ENCODE measurements at places on chromosomes 12 and 14.

GRCh38 chr14:22939684-22940083 lies 10.5 kb upstream of the PRMT5 start:
- DNase-seq, result no peak

DNA sequence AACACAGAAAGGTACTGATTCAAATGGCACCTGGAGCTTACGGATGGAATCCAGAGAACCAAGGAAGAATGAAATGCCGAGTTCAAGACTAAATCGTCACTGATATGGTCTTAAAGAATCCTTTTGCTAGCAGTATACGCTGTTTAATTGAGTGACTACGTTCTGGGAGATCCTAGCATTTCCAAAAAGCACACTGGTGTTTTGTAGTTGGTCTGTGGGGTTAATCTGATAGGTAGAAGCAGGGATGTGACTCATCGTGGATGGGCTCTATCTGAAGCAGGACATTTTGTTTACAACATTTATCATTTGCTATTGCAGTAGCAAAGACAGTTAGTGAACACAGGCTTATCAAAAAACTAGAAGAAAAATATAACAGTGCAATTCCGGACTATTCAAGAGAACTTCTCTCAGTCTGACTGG lies 169.2 kb upstream of the HMGA2 start:
- no peak for DNase-seq

GRCh38 chr14:68471029-68471963 lies 321.6 kb downstream of the ZFP36L1 start:
- no peak for DNase-seq

- no peak for DNase-seq
Measured at GRCh38 chr14:72075649-72076334, 143.6 kb downstream of the RGS6 start.

- no peak for DNase-seq
Measured at GRCh38 chr14:82060219-82060618, 526.6 kb upstream of the SEL1L start.

DNA sequence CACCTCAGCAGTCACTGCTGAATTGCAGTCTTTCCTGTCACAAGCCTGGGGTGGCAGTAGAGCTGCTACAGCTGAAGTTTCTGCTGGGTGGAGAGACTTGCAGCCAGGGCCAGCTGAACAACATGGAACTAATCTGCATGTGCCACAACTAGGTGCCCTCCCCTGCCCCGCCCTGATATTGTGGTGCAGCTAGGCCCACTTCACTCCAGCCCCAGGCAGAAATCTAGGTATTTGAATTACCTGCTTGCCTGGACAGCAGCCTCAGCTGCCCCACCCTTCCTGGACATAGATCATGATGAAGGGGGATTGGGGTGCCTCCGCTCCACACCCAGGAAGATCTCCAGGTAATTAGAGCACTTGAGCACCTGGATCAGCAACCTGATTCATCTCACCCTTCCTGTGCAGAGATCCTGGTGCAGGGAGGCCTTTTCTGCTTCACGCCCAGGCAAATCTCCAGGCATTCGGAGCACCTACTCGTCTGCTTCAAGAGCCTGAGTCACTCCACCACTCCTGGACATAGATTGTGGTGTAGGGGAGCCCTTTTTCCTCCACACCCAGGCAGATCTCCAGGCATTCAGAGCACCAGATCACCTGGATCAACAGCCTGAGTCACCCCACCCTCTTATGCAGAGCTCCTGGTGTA lies 477.0 kb downstream of the SOX5 start:
- no peak for DNase-seq

DNA sequence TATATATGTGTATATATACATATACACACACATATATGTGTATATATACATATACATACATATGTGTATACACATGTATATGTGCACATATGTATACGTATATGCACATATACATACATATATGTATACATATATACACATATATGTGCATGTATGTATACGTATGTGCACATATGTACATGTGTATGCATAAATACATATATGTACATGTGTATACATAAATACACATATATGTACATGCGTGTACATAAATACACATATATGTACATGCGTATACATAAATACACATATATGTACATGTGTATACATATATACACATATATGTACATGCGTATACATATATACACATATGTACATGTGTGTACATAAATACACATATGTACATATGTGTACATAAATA lies 33.3 kb upstream of the ZNF740 start:
- DNase-seq, result no peak

GRCh38 chr12:120194226-120194533 lies 335 bp downstream of the GCN1 start:
- no peak for DNase-seq

- DNase-seq, result no peak
Measured at GRCh38 chr12:96988919-96989318, 81.9 kb downstream of the NEDD1 start.

GRCh38 chr12:91109148-91109564 lies 2.1 kb downstream of the LUM start:
- DNase-seq, result peak; percentile 48

DNA sequence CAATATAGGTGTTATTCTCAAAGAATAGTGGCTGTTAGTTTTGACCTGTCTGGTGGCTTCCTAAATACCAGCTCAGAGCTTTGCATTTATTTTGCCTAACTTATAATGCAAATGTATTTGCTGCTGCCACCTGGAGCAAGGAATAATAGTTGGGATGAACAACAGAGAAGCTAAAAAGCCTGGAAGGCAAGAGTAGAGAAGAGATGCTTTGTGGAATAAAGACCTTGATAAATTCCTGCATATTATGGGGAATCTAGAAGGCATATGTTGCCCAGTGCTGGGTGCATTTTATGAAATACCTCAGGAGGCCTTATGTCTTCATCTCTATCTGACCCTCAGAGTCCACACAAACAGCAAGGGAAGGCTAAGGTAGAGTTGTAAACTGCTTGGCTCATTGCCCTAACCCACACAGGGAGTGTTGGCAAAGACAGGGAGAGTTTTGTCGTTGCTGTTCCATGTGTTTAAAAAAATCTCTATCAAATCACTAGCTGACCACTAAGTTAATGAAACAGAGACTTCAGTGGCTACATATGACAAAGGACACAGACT lies 53.7 kb upstream of the SCAF11 start:
- no peak for DNase-seq

DNA sequence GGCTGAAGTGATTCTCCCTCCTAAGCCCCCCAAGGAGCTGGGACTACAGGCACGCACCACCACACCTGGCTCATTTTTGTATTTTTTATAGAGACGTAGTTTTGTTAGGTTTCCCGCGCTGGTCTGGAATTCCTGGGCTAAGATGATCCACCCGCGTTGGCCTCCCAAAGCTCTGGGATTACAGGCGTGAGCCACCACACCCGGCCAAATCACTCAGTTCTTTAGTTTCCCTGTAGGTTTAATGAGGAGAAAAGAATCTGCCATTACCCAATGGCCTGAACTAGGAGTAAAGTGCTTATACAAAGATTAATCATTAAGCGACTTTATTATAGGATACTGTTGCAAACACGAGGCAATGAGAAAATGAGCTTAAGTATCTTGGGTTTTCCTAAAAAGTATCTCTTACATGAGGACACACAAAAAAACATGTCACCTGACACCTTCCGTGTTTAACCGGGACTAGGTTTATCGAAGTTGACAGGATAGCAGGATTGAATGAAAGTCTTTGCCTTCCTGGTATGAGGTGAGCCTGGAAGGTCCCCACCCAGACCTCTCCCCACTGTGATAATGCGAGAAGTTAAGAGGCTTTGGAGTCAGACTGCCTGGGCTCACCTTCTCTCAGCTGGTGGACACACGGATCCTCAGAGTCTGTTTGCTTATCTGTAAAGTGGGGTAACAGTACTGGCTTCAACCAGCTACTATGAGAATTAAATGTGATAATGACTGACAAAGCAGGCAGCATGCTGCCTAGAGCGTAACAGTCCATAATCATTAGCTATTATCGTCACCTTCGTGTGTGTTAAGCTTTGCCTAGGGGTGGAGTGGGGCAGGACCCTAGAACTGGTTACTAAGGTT lies 133.5 kb upstream of the KRAS start:
- no peak for DNase-seq

DNA sequence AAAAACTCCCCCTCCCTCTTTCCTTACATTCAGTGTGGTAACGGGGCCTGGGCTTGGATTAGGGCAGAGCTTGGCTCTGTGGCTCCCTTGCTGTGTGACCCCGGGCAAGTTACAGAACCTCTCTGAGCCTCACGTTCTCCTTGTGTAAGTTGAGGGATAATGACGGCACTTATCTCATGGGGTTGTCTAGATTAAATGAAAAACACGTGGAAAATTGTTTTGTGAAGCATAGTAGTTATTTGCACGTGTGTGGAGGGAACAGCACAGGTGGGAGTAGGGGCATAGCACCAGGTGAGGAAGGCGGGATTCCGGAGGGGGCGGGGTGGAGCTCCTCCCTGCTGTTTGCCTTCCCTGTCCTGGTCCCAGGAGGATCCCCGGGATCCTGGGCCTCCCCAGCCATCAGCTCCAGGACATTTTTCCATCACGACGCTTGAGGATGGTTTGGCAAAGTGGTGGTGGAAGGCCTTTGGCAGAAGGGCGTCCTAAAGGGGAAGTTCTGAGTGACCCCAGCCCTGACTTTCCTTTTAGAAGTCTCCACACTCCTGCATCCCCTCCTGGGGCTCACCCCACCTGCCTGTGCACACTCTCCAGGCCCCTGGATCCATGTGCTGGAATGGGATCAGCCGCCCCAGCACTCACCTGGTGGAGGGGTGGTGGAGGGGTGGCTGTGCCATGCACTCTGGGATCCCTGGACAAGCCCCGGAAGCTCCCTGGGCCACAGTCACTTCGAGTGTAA lies 22.7 kb downstream of the LRTM2 start:
- DNase-seq, result no peak

- DNase-seq, result no peak
Measured at GRCh38 chr12:38385486-38385885, 68.9 kb downstream of the ALG10B start.

- DNase-seq, result no peak
Measured at GRCh38 chr12:45220363-45220931, 4.6 kb downstream of the ANO6 start.

- DNase-seq, result no peak
Measured at GRCh38 chr12:117926391-117926899, 42.3 kb downstream of the KSR2 start.

GRCh38 chr12:32454075-32454474 lies 54.7 kb downstream of the FGD4 start:
- DNase-seq, result peak; percentile 52

GRCh38 chr14:29806124-29806517 lies 121.5 kb downstream of the PRKD1 start:
- no peak for DNase-seq

Data from GM03348 (cell line).